ENCODE measurements at places on chromosomes 6 and 20.

GRCh38 chr20:50592282-50593004, 82.3 kb downstream of the PTPN1 start:
- no peak for DNase-seq

DNA sequence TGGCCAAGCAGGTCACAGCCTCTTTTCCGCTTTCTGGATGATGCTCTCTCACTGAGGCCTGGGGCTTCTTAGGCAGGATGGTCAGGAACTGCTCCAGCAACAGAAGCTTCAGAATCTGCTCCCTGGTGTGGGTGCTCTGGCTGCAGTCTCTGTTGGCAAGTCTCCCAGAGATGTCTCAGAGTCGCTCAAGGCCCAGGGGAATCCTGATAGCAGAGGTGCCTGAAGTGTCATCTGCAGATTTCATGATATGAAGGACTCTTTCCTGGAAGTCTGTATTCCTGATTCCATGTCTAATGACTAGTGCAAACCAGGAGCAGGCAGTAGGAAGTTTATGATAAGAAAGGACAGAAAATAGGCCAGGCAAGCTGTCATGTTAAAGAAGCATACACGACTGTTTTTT, 20.3 kb downstream of the ZSCAN31 start:
- DNase-seq, result peak; percentile 82

GRCh38 chr6:166236596-166236995, 68.9 kb upstream of the TBXT start:
- DNase-seq, result no peak

DNA sequence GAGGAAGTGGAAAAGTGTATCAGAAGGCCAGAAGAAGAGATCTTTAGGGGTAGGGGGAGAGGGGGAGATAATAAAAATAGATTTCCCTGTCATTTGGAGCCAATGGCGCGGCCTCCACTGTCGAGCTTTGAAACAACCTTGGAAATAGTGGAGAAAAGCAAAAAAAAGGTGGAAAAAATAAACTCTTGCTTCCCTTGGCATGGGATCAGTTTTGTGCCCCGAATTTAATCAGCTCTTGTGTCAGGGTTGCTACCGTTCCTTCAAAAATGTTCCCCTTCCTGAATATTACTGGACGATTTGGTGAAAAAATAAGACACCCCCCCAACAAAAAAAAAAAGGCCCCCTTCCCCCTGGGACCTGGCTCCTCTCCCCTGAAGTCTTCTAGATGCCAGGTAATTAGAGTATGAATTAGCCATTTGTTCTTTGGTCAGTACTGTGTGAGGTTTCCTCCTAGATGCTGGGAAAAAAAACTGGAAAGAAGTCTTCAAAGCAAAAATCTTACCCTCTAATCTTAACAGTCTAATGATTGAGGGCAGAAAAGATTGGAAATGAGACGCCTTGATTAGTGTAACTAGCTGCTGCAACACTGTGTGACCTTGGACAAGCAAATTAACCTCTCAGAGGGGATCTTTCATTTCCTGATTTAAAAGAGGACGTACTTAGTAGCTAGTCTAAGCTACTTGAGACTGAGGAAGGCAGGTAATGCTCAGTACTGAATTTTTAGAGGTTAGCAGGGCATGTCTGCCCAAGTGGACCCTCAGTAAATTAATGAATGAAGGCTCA, 872 bp upstream of the RBM39 start:
- peak; percentile 29 for DNase-seq

- no peak for DNase-seq
These were observed 301.1 kb downstream of the FOXC1 start for GRCh38 chr6:1910621-1911407.

DNA sequence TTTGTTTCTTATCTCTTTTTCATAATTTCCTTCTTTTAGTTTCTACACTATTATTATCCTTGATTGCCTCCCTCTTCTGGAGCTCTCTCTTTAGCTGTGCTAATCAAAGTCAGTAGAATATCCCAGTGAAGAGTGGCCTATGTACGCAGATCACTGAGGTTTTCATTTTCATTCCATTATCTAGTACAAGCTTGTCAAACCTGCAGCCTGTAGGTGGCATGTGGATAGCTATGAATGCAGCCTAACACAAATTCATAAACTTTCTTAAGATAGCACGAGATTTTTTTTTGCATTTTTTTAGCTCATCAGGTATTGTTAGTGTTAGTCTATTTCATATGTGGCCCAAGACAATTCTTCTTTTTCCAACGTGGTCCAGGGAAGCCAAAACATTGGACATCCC, 825.7 kb upstream of the MAP3K7 start:
- DNase-seq, result no peak

DNA sequence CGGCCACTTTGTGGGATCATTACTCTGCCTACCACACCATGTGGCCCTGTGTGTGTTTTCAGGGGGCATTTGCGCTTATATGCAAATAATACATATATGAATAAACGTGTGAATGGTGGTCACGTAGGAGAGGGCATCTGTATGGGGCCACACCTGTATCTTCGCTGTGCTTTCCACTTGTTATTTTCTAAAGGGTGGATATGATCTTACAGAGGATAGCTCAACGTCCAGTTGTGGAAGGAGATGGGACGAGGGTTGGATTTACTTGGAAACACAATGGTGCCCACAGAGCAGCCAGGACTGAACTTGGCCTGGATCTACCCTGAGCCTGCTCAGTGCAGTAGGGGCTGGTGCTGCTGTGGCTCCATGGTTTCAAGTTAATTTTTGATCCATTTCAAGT, 93.3 kb downstream of the YTHDF1 start:
- DNase-seq, result no peak

- no peak for DNase-seq
These were observed 39.6 kb downstream of the OR2B2 start for GRCh38 chr6:27872642-27873020.

GRCh38 chr6:33280539-33280938, 3.6 kb downstream of the B3GALT4 start:
- DNase-seq, result no peak

GRCh38 chr6:49515485-49516146, 15.9 kb downstream of the GLYATL3 start:
- DNase-seq, result no peak

GRCh38 chr20:4815628-4816027, 93.9 kb downstream of the PRND start:
- DNase-seq, result no peak

GRCh38 chr20:63484236-63484635, 11.8 kb upstream of the KCNQ2 start:
- DNase-seq, result no peak

- no peak for DNase-seq
These were observed 23.3 kb downstream of the PTPN1 start for GRCh38 chr20:50533464-50533863.

- DNase-seq, result no peak
These were observed 603.5 kb upstream of the CITED2 start for GRCh38 chr6:139977887-139978332.

DNA sequence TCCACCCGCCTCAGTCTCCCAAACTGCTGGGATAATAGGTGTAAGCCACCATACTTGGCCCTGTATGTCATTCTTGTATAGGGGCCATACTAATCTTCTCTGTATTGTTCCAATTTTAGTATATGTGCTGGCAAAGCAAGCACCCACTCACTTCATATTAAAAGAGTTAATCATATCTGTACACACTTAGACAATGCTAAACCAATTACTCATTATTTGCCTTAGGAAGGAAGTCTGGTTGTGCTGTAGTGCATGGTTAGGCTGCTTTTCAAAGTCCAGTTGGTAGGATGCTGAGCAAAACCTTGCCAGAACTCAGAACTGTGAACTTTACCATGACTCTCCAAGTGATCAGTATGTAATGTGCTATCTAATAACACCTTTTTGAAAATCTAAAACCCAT, 88.6 kb downstream of the LIN28B start:
- DNase-seq, result no peak

DNA sequence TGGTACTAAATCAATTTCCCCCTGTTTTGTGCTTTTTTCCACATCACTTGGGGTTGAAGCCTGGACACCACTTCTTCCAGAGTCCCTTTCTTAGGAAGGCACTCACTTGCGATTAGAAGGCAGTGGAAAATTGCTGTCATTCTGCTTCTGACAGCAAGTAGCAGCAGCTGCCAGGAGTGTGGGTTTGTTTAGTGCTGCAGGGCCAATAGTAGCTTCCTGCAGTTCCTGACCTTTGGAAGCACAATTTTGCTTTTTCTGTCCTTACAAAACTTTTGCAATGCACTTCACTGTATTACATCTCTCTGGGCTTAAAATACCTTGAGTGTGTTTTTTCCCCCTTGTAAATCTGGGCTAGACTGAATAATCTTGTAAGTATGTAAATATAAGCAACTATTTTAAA, 12.5 kb upstream of the HLA-DRA start:
- no peak for DNase-seq

DNA sequence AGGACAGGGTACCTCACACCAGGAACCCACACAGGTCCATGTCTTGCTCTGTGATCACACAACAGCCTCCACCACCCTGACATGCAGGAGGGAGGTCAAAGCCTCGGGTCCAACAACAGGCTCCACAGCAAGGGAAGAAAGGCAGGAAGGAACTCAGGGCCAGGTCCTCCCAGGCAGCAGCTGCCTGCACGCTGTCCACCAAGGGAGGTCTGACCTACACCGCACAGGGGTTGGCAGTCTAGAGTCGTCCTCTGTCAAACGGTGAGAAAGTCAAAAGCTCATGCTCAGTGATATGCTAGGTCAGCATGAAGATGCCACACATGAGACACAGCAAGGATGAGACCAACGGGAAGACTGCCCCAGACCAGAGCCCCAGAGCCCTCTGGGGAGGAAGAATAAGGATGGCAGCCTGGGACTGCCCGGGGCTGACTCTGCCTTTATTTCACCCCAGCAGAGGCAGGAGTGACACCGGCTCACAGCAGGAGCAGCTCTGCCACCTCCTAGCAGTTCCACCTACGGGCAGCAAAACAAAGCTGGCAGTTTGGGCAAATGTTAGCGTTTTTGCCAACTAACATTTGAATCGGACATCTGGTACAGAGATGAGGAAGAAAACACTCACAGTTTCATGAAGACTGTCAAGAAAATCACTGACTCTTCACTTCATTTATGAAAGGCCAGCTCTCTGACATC, 8.5 kb downstream of the GMEB2 start:
- no peak for DNase-seq

GRCh38 chr20:7272512-7272911, 505.0 kb downstream of the BMP2 start:
- DNase-seq, result no peak

DNA sequence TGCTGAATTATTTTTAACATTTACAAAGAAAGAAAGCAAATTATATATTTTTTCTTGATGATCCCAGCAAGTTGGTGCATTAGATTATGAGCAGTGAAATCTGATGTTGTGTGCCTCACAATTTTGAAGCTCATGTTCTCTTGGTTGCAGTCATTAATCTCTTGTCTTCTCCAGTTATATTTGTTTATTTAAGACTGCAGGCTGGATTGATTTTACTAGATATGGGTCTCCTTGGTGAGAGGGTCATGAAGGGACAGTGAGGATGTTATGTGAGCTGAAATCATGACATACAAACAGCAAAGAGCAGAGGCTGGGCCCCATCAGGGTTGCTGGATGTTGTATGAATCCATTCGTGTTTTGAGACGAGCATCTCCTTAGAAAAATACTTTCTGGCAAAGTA, 64.2 kb upstream of the AKIRIN2 start:
- no peak for DNase-seq

DNA sequence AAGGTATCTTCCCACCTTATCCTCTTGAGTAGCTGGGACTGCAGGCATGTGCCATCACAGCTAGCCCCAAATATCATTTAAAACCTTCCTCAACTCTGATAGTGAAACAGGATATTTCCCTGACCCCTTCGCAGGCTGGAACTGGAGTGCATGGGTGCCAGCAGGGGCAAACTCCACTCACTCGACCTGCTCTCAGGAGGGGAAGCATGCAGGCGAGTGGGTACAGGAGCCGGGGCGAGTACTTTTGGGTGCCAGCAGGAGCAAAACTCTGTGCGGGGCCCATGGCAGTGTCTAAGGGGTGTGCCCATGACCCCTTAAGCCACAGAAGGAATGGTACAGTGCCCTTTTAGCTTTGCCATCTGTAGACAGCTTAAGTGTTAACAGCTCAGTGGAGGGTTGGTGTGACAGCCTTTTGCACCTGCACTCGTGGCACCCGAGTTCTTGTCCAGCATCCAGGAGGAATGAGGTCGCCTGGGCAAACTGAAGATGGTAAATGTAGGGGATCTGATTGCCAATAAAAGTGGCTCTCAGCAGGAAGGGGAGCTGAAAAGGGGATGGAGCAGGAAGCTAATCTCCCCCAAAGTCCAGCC, 155.1 kb downstream of the CDK19 start:
- no peak for DNase-seq

DNA sequence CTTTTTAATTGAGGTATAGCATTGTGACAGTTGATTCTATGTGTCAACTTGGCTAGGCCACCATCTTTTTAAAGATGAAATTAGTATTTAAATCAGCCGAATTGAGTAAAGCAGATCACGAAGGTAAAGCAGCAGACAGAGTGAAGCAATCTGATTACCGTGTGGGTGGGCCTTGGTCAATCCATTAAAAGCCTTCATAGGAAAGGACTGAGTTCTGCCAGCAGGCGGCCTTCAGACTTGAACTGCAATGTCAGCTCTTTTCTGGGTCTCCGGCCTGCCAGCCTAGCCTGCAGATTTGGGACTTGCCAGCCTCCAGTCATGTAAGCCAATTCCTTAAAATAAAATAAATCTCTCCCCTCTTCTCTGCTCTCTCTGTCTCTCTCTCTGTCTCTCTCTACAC, 22.4 kb upstream of the TGM2 start:
- no peak for DNase-seq

- no peak for DNase-seq
These were observed 404.1 kb upstream of the ID4 start for GRCh38 chr6:19432966-19433498.

Measured in K562 (cell line).